Peyer's patch (tissue), 4 donors: ENCODE measurements at places on chromosomes 2 and 18. TPM values are rescaled to one million over a fixed set of nuclear protein-coding genes. Genes with fewer than 3 reads are reported as not detected.

DNA sequence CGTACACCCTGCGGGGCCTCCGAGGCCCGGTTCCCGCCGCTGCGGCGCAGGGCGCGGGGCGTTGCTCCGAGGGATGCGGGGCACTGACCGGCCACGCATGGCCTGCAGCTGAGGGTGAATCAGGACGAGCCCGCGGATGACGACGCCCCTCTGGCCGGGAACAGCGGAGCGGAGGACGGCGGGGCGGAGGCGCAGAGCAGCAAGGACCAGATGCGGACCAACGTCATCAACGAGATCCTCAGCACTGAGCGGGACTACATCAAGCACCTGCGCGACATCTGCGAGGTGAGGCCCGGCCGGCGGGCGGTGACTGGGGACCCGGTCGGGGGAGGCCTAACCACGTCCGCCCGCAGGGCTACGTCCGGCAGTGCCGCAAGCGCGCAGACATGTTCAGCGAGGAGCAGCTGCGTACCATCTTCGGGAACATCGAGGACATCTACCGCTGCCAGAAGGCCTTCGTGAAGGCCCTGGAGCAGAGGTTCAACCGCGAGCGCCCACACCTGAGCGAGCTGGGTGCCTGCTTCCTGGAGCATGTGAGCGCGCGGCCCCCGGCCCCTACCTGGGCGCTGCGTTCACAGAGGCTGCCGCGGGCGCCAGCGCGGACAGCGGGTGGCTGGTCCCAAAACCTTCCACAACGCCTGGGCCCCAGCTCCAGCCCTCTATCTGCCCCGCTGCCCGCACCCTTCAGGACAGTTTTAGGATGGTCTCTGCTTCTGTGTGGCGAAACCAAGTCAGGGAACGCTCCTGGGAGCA lies 53.2 kb downstream of the FAM168B start:
- no peak for DNase-seq

DNA sequence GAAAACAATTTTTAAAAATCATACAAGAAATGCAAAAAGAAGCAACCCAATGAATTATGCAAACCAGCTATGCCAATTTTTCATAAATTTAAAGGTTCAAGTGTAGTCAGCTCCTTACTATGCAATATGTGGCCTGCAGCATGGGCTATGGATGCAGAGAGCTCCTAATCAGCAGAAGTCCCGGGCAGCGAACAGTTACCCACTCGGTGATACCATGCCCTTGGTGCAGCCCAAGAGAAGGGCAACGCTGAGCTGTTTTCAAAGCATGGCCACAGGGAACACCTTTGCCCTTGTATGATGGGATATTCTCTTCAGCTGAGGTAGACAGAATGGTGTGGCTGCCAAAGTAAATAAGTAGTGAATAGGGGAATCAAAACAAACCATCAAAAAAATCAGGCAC lies 17.3 kb upstream of the ARL5A start:
- no peak for DNase-seq

DNA sequence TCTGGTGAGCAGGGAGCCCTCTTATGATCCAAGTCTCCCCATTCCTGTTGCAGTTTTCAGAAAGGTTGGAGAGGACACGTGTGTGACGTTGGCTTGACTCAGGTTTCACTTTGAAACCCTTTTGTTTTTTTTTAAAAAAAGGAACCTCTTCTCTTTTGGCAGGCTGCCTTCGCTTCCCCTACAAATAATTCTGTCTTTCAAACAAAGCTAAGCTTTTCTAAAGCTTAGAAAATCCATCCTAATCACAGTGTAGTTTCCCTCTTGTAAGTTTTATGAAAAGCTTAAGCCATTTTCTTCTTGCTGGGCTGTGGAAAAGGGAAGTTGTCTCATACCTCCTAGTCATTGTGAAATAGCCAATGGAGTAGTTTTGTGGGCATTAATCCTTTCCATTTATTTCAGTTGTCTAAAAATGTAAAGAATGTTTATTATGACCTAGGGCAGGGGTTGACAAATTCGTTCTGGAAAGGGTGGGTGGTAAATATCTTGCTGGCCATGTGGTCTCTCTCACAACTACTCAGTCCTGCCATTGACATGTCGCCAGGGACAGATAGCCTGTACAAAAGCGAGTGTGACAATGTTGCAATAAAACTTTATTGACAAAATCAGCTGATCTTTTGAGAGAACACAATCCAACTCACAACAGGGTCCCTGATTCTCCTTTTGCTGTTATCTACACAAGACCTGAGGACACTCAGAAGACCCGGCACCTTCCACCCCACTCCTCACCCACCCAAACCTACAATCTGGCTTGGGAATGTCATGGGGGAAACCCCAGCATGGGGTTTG lies 878.8 kb downstream of the RNF144A start:
- DNase-seq: no peak

DNA sequence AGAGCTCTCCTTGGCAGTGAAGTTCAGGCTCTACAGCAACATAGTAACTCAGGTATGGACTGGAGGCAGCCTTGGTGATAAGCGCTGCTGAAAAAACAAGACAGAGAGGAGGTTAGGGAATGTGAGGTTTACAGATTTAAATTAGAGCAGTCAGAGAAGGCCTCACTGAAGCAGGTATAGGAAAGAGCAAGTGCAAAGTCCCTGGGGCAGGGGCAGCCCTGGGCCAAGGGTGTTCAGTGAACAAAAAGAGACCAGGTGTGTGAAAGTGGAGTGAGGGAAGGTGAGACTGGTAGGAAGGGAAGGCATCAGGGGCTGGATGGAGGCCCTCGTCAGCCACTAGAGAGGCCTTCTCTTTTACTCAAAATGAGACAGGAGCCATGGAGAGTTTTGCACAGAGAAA lies 89.6 kb downstream of the LAMA3 start:
- DNase-seq: no peak

Gene XRCC5
- 140 TPM for total RNA-seq

Gene REG3G
- total RNA-seq: not detected
